ENCODE measurements at places on chromosomes 4 and X. TPM values are rescaled to one million over a fixed set of nuclear protein-coding genes. Genes with fewer than 3 reads are reported as not detected.

GRCh38 chr4:153039542-153040185, 103.5 kb downstream of the FHDC1 start:
- DNase-seq: no peak

- DNase-seq: no peak
Measured at GRCh38 chr4:57342411-57342810, 232.2 kb upstream of the IGFBP7 start.

- DNase-seq: no peak
Measured at GRCh38 chr4:77145842-77146185, 11.2 kb upstream of the CCNG2 start.

DNA sequence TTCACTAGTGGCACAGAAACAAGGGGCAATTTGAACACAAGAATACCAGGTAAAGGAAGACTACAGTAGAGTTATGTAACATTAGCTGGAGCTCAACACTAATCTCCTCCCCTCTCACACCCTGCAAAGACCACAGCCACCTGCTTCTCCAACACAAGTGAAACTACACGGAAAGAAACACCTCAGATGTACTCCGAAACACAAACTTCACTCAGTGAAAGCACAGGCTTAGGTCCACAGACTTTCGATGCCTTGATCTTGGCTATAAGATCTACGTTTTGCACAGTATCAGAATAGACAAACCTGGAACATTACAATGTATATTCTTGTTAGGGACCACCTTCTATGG, 7.6 kb downstream of the ACSL1 start:
- DNase-seq: no peak

- DNase-seq: no peak
Measured at GRCh38 chr4:108382751-108383150, 214.0 kb upstream of the LEF1 start.

DNA sequence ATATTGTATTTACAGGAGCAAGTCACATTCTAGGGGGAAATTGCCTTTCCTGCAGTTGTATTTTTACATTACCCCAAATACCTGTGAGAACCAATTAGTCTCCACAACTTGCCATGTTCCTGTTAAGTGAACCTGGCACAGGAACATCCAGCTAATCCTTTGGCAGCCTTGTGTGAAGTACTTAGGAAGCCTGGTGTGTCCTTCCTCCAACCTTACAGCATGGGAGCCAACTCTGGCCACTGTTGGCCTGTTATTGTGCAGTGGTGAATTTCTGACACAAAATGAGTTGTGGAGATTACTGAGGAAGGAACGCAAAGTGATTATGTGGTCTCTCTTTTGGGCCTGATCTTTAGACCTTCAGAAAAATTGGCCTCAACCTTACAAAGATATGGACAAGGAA, 238.0 kb upstream of the PITX2 start:
- no peak for DNase-seq

DNA sequence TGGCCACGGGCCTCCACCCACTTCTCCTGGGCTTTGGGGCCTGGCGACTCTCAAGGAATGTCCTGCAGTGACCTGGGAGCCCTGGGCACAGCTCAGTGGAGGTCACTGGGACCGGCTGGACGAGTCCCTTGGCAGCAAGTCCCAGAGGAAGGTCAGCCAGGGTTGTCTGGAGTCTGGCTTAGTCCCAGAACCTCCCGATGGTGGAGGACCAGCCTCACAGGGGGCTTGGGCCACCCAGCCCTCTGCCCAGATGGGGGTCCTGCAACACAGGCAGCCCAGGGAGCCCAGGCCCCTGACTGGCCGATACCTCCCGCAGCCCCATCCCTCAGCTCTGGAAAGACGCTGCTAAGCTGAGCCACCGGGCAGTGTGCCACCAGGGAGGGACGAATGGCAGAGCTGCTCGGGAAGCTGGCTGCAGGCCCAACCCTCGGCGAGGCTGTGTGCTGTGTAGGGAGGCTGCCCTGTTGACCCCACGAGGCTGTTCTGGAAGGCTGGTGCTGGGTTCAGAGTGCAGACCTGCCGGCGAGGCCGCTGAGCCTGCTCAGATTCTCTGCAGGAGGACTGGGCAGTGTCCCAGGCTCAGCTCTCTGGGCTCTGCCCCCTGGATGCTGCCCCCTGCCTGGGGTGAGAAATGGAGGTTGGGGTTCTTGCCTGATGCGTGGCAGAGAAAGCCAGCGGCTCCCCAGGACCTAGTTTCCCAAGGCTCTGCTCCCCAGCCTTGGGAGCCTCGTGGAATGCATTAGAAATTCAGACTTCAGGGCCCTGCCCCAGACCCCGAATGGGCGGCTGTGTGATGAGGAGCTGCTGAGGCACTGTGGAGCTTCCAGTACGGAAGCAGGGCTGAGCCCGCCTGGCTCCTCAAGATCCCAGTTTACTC, 61.7 kb downstream of the ADRA2C start:
- no peak for DNase-seq

GRCh38 chrX:54043541-54044125, 640 bp downstream of the PHF8 start:
- DNase-seq: peak; percentile 22

- DNase-seq: no peak
Measured at GRCh38 chr4:79663141-79663540, 255.1 kb upstream of the GK2 start.

DNA sequence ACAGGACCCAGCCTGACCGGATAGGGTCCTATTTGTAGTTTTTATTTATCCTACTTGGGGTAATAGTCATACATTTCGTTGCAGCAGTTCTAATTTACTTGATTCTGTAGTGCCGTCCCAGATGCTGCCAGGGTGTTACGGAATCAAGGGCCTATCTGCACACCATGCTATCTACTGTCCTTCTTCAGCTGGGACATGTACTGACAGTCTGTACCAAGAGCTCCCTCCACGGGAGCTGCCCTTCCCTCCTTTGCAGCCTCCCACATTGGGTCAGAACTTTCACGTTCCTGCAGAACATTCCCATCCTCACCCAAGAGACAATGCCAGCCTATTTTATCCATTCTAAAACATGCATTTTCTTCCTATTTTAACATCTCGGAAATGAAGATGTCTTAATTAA, 6.7 kb downstream of the SUV39H1 start:
- no peak for DNase-seq

GRCh38 chrX:136767104-136767941, 13.4 kb downstream of the ARHGEF6 start:
- DNase-seq: peak; percentile 17

- no peak for DNase-seq
Measured at GRCh38 chr4:117874216-117874615, 160.1 kb upstream of the NDST3 start.

DNA sequence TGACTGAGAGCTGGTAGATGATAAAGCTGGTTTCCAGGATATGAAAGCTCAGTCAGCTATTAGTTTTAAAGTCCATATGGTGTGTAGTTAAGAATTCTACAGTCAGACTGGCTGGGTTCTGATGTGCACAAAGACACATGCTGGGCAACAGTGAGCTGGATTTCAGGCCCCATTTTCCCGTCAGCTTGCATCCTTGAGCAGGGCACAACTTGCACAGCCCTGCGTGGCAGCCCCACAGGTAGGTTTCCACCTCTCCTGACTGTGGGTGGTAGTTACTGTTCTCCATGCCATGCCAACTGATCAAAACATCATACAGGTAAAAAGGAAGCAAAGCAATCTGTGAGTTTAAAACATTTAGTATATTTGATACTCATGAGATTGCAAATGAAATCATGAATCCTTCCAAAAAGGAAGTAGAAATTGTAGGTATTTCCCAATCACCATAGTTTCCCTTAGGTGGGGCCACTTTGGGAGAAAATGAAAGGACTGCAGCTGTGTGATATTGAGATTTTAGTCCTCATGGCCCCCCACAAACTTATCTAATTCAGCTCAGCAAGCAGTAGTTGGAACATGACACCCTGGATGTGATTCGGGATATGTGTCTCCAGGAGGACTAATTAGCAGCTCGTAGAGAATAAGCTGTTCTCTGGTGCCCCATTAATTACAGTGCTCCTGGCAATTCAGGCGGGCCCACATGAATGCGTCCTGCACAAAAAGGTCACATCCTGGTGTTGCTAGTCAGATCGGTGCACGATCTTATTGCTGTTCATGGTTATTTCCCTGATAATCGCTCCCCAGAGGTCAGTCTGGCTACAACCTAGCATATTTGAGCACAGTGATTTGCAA, 42.4 kb upstream of the NOCT start:
- no peak for DNase-seq

- DNase-seq: no peak
Measured at GRCh38 chr4:78885598-78885997, 53.6 kb downstream of the PAQR3 start.

DNA sequence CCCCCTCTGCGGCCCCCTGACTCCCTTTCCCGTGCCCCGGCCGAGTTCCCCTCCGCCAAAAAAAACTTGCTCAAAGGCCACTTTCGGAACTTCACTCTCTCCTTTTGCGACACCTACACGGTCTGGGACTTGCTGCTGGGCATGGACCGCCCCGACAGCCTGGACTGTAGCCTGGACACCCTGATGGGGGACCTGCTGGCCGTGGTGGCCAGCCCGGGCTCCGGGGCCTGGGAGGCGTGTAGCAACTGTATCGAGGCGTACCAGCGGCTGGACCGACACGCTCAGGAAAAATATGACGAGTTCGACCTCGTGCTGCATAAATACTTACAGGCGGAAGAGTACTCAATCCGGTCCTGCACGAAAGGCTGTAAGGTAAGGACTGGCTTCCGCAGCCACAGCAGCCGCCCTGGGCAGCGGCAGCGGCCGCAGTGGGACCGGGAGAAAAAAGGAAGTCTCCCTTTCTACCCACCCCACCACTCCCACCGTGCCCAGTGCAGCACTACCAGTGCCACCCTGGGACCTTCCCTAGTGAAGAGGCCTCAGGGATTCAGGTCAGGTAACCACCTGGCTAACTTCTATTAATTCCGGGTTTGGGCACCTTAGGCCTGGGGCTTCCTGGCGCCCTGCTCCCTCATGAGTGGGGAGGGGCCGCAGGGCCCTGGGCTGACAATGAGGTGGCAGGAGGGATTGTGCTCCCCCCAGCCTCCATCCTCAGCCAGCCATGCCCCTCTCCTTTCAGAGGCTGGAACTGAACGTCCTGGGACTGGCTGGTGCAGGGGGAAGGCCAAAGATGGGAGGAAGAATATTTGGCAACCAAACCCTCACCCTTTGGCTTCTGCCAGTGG, 1.9 kb downstream of the NALF2 start:
- no peak for DNase-seq

DNA sequence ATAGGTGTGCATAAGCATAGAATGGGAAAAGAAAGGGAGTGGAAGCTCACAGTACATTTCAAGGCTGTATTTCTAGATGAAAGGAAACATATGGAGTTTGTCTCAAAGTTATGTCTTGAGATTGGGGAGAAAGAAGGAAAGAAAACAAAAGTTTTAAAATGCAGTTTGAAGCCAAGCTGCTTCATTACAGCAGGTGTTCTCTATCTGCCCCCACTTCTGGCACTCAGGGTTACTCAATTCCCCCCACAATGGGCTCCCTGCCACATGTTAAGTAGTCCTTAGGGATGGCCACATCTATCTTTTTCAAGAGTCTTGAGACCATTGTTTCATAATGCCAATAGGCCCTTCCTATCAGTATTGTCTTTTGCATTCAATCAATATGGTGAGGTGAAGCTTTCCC, 367.4 kb upstream of the ANXA10 start:
- no peak for DNase-seq

DNA sequence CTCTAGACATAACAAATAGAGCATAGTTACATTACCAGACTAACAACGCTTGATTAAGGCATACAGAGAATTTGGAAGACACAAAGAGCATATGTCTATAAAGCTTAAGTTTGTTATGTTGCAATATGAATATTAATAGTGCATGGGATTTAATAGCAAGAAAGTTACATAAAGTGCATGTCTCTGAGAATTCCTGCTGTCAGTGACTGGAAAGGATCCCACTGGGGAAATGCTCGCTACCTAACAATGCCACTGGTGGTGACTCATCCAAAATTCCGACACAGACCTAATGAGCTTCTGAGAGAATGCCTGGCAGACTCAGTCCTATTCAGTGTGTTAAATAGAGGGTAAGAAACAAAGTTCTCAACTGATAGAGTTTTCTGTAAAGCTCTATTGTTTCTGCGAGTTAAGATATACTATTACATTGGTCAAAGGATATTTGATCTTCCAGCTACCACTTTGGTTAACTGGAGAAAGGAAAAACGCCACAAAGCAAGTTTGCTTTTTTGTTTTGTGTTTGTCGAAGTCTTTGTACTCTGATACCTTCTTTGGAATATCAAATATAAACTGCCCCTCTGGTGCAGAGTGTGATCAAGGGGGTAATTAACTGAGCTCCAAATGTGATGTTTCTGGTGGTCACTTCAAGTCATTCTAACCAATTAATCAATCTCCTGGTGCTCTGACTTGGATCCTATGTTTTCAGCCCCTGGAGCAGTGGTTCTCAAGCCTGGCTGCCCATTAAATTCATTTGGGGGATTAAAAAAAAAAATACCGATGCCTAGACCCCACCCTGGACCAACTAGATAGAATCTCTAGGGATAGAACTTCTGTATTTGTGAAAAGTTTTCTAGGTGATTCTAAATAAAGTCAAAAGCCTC, 107.9 kb downstream of the PALLD start:
- DNase-seq: no peak

DNA sequence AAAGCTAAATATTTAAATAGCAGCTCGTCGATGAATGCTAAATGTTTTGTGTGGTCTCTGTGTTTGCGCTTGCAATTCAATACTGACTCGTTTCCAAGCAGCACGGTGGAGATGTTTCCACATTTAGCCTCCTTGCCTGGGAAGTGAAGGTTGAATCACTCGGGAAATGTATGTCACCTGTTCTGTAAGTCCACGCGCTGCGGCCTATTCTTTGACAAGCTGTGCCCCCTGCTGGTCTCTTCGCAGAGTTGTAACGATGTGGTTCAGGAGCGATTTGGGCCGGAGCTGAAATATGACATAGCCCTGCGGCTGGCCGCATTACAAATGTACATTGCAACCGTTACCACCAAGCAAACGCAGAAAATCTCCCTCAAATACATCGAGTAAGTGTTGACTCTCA, 89.6 kb upstream of the PRPS2 start:
- DNase-seq: peak; percentile 2

DNA sequence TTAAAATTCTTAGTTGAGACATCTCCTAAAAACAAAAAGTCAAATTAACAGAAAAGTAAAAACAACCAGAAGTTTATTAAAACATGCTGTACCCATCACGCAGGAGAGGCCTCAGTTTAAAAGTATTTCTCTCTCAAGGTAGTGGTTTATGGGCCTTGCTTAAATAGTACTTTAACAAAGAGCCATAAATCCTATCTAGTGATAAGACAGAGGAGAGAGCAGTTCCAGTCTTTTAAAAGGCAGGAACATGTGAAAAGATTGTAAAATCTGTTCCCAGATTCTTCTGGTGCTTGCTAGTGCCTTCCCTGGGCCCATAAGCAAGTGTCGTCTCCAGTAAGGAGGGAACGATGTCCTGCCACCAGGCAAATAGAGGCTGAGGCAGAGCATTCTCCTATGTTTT, 476.3 kb upstream of the ADGRL3 start:
- no peak for DNase-seq

- no peak for DNase-seq
Measured at GRCh38 chr4:15253349-15253748, 174.5 kb upstream of the C1QTNF7 start.

GRCh38 chr4:184762100-184762499, 28.2 kb upstream of the CENPU start:
- peak; percentile 59 for DNase-seq

GRCh38 chr4:41157009-41157408, 57.3 kb downstream of the APBB2 start:
- DNase-seq: no peak

GLOD5 gene
- total RNA-seq: not detected

C4orf36 gene
- not detected for total RNA-seq

RHOXF1 gene
- not detected for total RNA-seq

HMGB3 gene
- total RNA-seq: 29.6 TPM

DUX4 gene
- total RNA-seq: not detected

SSX4B gene
- total RNA-seq: not detected

TBX22 gene
- not detected for total RNA-seq

FHDC1 gene
- 0.10 TPM for total RNA-seq
